ENCODE measurements at places on chromosomes 2 and 18.

DNA sequence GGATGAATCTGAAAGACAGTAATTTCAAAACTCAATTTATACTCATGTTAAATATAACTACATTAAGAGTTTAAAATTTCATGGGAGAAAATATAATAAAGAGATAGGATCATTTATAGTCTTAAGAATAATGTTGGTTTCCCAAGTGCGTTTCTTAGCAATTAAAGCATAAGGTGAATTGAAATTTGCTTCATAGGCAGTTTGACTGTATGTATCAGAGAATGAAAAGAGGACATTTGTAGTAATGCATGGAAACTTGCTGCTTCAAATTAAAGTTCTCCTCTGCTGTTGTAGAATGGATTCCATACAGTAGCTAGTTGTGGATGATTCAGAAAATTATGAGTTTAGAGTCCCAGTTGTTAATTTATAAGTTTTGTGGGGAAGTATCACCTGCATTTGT lies 68.1 kb downstream of the NUP35 start:
- no peak for DNase-seq

DNA sequence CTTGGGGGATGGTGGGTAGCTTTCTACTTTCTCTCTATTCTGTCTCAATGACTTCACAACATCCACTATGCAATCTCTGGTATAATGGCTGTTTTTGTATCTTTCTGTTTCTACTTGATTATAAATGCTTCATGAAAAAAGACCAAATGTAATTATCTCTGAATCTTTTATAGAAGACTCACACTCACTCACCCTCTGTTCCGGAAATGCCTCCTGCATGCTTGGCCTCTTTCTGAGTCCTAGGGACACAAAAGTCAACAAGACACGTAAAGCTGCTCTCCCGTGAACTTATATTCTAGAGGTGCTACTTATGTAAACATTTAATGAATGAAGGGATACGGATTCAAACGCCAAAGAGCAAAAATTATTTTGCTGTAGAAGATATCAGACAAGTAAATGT lies 502.2 kb upstream of the SOX11 start:
- DNase-seq, result no peak

- DNase-seq, result no peak
Measured at GRCh38 chr18:34115409-34116081, 109.2 kb downstream of the NOL4 start.

- no peak for DNase-seq
Measured at GRCh38 chr2:31324016-31324633, 90.2 kb downstream of the EHD3 start.

GRCh38 chr2:226963528-226963927 lies 127.7 kb downstream of the RHBDD1 start:
- no peak for DNase-seq

DNA sequence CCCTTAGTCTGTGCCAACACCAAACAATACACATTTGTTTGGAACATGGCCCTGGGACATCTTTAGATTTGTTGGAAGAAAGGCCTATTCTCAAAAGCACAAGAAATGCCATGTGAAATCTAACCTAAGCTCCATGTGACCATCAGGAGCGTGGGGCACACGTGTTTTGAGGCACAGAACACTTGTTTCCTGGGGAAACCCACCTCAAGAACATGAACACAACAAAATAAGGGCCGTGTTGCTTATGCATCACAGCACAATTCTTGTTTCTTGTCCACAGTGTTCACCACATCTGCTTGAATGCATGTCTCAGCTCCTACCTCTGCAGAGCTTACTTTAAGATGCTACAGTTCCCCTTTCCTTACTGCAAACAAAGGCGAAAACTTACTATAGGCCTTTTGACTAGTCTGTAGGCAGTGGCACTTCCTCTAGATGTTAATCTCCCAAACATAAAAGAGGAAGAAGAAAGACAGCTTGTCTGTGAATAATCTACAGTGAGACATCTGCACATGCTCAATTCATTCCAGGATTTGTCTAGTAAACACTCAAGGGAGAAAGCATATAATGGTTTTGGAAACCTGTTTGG lies 165.0 kb downstream of the ANKRD44 start:
- DNase-seq, result no peak

- no peak for DNase-seq
Measured at GRCh38 chr2:138028538-138028937, 64.3 kb downstream of the HNMT start.

GRCh38 chr2:193679847-193680246 lies 1485.1 kb upstream of the TMEFF2 start:
- no peak for DNase-seq

DNA sequence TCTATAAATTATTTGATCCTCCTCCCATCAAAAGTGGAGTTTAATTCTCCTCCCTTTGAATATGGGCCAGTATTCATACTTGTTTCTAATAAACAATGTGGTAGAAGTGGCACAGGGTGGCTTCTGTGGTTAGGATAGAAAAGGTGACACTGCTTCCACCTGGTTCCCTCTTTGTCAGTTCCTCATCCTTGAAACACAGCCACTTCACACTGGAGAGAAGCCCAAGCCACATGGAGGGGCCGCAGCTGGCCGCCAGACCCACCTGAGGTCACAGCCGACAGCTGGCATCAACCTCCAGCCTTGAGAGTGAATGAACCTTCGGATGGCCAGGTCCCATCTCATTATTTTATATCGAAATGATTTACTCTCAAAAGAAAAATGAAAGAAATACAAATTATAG lies 27.5 kb upstream of the SLC66A3 start:
- DNase-seq, result no peak

- no peak for DNase-seq
Measured at GRCh38 chr2:36615222-36615621, 17.3 kb upstream of the FEZ2 start.

- no peak for DNase-seq
Measured at GRCh38 chr2:9484533-9484932, 10.2 kb downstream of the IAH1 start.

- DNase-seq, result peak; percentile 39
Measured at GRCh38 chr2:190344276-190344827, 963 bp downstream of the INPP1 start.

GRCh38 chr2:290090-290722 lies 2.3 kb upstream of the ALKAL2 start:
- DNase-seq, result peak; percentile 76

- no peak for DNase-seq
Measured at GRCh38 chr18:74862094-74862493, 264.4 kb downstream of the ZNF407 start.

GRCh38 chr2:211159972-211160371 lies 603.6 kb downstream of the CPS1 start:
- DNase-seq, result no peak

DNA sequence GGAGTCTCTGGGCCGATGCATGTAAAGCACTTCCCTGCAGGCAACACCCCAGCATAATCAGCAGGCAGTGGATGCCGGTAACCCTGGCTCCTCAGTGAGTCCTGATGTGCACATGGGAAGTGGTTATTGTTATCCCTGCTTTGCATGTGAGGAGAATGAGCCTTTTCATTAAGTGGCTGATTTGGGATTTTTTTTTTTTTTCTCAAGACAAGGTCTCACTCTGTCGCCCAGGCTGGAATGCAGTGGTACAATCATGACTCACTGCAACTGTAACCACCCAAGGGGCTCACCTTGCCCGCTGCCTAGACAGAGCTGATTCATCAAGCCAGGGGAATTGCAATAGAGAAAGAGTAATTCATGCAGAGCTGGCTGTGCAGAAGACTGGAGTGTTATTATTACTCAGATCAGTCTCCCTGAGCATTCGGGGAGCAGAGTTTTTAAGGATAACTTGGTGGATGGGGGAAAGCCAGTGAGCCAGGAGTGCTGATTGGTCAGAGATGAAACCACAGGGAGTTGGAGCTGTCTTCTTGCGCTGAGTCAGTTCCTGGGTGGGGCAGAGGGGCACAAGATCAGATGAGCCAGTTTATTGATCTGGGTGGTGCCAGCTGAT lies 95.4 kb downstream of the SOCS6 start:
- no peak for DNase-seq

DNA sequence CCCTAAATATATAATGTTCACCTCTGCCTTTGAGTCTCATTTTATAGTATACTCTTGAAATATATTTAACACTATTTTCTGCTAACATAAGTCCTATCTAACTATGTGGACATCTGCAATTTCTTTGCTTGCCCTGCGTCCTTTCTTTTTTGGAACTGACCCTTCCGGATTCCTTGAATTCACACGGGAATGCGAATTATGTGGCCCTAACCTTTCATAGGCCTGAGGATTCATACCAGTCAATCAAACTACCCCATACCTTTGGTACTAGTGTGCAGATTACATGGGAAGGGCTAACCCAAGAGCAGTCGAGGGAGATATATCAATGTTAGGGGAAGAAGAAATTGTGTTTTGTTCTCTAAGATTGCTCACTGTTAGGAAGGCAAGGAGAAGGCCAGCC lies 56.4 kb downstream of the NRXN1 start:
- DNase-seq, result no peak

- DNase-seq, result no peak
Measured at GRCh38 chr2:77101796-77102452, 420.3 kb downstream of the LRRTM4 start.

- peak; percentile 29 for DNase-seq
Measured at GRCh38 chr2:121128741-121129659, 156.0 kb downstream of the TFCP2L1 start.

- no peak for DNase-seq
Measured at GRCh38 chr2:147204102-147204501, 640.7 kb upstream of the ACVR2A start.

GRCh38 chr2:86633155-86633651 lies 9.5 kb upstream of the RNF103 start:
- DNase-seq, result no peak

DNA sequence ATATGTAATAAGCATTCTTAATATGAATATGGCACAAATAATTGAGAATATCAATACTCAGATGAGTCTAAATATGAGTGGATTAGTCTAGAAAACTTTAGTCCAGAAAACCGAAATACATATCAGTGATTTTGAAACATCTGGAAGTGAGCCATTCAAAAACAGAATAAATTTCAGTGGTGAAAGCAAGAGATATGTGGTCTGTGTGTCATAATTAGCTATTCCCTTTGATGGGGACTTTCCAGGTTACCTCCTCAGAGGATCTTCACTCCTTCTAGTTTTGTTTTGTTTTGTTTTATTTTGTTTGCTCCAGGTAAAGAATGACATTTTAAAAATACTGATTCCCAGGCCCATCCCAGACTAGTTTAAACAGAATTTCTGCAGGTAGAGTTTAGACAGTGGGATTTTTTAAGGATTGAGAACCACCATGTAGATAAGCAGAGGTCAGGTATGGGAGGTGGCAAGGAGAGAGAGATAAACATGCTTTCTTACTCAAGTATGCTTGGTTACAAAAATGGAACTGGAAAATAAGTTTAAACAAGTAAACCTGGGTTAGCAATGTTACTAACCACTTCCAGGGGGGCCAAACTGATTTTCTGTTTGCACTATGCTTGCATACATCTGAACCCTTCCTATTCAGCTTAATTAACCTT lies 70.7 kb downstream of the NABP1 start:
- no peak for DNase-seq

DNA sequence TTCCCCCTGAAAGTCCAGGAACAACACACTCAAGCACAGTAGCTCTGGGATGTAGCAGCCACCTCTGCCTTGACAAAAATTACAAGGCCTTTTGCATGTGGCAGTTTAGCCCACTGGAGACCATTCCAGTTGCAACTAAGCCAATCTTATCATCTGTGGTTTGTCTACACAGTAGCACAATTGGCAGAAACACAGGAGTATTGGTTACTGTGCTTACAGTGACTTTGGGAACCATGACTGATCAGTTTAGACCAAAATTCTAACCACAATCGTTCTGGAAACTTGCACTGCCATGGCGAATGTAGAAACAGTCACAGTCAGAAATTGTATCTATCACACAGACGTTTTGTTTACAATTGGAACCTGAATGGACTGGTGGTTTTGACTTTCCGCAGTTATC lies 403.7 kb upstream of the MEIS1 start:
- DNase-seq, result no peak

DNA sequence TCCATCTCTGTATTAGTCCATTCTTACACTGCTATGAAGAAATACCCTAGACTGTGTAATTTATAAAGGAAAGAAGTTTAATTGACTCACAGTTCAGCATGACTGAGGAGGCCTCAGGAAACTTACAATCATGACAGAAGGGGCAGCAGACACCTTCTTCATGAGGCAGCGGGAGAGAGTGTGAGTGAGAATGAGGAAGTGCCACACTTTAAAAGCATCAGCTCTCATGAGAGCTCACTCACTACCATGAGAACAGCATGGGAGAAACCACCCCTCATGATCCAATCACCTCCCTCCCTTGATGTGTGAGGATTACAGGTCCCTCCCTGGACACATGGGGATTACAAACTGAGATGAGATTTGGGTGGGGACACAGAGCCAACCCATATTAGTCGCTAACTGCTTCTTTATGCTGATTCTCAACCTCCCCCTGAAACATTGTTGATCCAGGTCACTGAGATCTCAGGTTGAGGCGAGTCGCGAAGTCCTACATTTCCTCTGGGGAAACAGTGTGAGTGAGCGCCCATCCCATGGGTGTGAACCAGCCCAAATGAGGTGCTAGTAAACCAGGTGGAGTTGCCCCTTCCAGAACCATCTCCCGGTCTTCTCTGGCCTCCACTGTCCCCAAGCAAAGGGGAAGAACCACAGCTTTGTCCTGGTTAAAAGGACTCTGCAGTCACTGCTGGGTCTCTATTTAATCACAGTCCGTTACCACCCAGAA lies 123.8 kb downstream of the CAPN13 start:
- DNase-seq, result no peak

GRCh38 chr2:128234613-128235012 lies 84.1 kb downstream of the HS6ST1 start:
- no peak for DNase-seq

DNA sequence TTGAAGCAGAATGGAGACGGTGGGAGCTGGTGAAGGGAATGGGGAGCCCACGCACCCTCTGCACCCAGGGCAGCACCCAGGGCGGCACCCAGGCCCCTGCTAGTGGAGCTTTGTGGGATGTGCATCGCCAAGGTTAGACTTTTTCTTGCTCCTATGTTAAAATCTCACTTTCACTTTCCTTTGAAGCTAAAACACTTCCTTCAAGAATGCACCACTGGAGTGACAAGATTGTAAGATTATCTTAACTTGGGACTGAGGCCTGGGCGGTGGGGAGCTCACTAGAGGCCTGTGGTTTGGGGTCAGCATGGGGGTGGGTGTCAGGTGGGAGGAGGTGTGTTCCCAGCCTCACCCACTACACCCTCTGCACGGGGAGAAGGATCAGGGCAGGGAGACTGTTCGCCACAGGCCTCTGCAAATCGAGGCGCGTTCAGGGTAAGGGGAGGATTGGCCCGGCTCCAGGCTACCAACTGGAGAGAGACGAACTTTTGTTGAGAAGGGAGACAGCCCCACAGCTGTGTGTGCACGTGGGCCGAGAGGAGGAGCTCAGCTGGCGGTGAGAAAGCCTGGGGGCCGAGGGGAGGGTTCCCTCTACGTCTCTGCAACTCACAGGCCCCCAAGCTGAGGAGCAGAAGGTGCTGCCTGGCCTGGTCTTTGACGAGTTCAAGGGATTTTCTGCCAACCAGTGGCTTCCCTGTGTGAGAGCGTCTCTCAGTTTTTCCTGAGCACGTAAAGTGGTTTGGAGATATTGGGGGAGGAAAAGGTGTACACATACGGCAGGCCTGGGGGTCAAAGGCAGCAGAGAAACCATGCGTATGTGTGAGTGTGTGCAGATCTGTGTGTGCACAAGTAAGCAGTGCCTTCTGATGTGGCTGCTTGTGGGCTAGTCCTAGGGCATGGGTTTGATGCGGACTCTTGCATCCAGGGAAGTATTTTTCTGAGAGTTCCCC lies 147.7 kb downstream of the KLHL29 start:
- DNase-seq, result no peak

Data from right lung (tissue), 10 donors.